ENCODE measurements at places on chromosomes 16 and 17.

- DNase-seq, result no peak
Observed at GRCh38 chr17:13084420-13084819, 66.6 kb upstream of the ELAC2 start.

- no peak for DNase-seq
Observed at GRCh38 chr17:16954521-16954920, 17.4 kb downstream of the TNFRSF13B start.

- DNase-seq, result no peak
Observed at GRCh38 chr17:17993366-17993765, 20.7 kb downstream of the DRC3 start.

- no peak for DNase-seq
Observed at GRCh38 chr17:39057701-39058206, 90.6 kb upstream of the FBXO47 start.

- no peak for DNase-seq
Observed at GRCh38 chr17:1482680-1483079, 9.8 kb downstream of the MYO1C start.
